Right cardiac atrium (tissue), 5 donors: ENCODE measurements at places on chromosomes 7 and 10. TPM values are rescaled to one million over a fixed set of nuclear protein-coding genes. Genes with fewer than 3 reads are reported as not detected.

DNA sequence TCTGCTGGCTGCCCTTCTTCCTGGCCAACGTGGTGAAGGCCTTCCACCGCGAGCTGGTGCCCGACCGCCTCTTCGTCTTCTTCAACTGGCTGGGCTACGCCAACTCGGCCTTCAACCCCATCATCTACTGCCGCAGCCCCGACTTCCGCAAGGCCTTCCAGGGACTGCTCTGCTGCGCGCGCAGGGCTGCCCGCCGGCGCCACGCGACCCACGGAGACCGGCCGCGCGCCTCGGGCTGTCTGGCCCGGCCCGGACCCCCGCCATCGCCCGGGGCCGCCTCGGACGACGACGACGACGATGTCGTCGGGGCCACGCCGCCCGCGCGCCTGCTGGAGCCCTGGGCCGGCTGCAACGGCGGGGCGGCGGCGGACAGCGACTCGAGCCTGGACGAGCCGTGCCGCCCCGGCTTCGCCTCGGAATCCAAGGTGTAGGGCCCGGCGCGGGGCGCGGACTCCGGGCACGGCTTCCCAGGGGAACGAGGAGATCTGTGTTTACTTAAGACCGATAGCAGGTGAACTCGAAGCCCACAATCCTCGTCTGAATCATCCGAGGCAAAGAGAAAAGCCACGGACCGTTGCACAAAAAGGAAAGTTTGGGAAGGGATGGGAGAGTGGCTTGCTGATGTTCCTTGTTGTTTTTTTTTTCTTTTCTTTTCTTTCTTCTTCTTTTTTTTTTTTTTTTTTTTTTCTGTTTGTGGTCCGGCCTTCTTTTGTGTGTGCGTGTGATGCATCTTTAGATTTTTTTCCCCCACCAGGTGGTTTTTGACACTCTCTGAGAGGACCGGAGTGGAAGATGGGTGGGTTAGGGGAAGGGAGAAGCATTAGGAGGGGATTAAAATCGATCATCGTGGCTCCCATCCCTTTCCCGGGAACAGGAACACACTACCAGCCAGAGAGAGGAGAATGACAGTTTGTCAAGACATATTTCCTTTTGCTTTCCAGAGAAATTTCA, 1.7 kb downstream of the ADRB1 start:
- DNase-seq = peak; percentile 79

- no peak for DNase-seq
Observed at GRCh38 chr10:31782701-31783100, 145.9 kb downstream of the ARHGAP12 start.

DNA sequence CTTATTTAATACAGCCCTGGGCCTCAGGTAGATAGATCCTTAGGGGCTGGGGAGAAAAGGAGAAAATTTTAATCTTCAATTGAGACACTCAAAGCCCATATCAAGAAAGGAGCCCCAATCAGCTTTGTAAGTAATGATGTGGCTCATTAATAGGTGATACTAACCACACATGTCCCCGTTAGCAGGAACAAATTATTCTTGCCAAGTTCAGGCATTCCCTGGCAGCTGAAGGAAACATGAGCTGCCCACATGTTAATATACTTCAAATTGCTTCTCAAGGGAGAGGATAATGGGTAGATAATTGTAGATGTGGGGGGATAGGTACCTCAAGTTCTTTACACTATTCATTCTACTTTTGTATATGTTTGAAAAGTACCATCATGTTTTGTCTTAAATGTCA, 14.5 kb downstream of the IFIT5 start:
- no peak for DNase-seq

GRCh38 chr10:126073606-126074005, 177.2 kb downstream of the FANK1 start:
- no peak for DNase-seq

DNA sequence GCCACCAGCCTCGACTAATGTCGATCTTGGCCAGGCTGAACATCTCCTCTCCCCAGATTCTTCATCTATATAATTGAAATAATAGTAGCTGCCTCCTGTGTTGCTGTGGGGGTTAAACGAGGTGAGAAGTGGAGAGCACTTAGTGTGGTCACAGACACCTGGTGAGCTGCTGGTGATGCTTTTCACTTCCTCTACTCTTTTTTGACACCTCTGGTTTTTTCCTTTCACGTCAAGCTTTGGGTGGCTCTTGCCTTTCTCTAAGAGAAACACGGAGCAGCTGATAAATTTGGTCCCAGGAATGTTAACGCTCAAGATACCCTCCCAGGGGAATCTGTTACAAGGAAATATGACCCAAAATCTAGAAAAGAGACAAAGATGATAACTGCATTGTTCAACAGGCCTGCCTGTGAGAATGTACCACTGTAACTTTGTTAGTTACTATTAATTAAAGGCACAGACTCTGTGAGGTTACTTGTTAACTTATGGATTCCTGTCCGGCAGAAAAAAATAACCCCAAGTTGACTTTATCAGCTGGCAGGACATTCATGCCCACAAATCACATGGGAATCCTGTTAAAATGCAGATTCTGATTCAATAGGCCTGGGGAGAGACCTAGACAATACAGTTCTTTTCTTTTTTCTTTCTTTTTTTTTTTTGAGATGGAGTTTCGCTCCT, 9.5 kb upstream of the NPFFR1 start:
- DNase-seq = no peak

DNA sequence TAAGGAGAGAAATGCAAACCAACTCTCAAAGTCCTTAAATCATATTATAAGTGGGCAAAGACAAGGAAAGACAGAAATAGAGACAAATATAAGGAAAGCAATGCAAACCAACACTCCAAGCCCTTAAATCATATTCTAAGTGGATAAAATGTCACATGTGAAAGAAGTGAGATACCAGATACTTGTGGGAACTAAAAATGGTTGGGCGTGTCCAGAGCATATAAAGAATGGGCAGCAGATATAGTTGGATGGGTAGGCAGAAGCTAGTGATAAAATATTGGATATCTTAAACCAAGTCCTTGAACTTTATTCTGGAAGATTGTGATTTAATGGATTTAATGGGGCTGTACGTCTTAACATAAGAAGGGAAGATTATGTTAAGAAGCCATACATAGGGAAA, 1065.2 kb upstream of the C7orf33 start:
- no peak for DNase-seq

DNA sequence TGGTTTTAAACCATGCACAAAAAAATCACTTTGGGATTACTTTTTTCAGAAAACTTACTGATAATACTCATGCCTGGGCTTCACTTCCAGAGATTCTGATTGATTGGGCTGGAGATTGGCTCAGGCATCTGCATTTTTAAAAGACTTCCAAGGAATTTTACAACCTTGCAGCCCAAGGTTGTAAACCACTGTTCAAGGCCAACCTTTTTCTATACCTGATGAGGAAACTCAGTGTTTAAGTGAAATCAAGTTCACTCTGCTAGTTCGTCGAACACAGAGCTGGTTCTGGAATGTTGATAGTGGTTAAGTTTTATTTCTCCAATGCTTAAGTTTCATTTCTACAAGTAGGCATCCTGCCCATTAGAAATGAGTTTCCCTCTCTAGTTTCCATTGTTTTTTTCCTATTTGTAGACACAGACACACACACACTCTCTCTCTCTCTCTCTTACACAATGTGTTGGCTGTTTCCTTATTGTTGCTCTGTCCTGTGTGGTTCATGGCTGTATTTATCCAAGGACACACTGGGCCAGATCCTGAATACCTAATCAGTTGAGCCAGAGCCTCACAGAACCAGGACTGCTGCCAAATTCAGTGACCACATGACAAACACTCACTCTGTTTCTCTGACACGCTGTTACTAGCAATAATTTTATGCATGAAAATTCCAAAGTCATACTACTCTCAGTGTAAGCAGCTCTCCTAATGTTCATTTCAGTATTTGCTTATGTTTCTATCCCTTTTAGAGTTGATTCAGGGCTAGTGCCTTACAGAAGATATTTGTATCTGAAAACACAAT, 3.7 kb upstream of the IFIT1B start:
- peak; percentile 83 for DNase-seq

- no peak for DNase-seq
Observed at GRCh38 chr7:120805636-120806388, 52.1 kb downstream of the TSPAN12 start.

- peak; percentile 79 for DNase-seq
Observed at GRCh38 chr7:29806995-29807841, 910 bp downstream of the WIPF3 start.

DNA sequence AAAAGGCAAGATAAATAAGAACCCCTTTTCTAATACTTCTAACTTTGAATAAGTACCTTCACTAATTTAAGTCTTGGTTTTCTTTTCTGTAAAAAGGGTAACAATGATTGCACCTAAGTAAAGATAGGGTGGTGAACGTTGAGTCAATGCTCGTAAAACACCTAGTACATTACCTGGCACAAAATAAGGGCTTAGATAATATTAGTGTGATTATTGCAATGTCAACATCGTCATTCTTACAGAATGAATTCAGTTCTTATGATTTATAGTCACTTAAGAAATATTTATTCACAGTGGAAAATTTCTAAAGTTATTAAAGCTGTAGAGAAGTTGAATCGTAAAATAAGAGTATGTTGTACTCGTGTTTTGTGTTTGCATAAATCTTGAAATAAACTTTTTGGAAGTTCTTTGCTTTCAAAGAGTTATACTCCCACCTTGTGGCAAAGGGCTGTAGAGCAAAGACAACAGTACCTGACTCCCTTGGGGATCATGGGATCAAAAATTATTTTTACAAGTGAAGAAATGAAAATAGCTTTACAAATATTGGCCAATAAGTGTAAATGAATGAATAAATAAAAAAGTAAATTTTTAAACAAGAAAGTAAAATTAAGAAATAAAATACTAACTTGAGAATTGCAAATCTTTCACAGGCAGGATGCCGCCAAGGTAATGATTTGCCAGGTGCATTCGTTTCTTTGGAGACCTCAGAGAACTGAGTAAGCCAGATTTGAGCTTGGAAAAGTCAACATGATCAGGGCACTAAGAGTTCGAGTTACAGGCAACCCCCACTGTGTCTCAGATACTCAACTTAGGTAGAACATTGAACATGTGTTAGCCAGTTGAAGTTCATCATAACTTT, 285.8 kb upstream of the CACNA2D1 start:
- DNase-seq = no peak

GRCh38 chr10:75203724-75204123, 6.9 kb upstream of the VDAC2 start:
- no peak for DNase-seq

DNA sequence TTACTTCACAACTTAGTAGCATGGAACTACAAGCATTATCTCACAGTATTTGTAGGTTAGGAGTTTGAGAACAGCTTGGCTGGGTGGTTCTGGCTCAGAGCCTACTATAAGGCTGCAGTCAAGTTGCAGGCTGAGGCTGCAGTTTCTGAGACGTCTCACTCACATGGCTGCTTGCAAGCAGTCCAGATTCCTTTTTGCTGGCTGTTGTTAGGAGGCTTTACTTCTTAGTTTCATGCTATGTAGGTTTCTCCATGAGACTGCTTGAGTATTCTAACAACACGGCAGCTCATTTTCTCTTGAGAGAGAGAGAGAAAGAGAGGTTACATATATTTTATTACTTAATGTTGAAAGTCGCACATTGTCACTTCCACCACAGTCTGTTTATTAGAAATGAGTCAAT, 1073.9 kb downstream of the NXPH1 start:
- no peak for DNase-seq

DNA sequence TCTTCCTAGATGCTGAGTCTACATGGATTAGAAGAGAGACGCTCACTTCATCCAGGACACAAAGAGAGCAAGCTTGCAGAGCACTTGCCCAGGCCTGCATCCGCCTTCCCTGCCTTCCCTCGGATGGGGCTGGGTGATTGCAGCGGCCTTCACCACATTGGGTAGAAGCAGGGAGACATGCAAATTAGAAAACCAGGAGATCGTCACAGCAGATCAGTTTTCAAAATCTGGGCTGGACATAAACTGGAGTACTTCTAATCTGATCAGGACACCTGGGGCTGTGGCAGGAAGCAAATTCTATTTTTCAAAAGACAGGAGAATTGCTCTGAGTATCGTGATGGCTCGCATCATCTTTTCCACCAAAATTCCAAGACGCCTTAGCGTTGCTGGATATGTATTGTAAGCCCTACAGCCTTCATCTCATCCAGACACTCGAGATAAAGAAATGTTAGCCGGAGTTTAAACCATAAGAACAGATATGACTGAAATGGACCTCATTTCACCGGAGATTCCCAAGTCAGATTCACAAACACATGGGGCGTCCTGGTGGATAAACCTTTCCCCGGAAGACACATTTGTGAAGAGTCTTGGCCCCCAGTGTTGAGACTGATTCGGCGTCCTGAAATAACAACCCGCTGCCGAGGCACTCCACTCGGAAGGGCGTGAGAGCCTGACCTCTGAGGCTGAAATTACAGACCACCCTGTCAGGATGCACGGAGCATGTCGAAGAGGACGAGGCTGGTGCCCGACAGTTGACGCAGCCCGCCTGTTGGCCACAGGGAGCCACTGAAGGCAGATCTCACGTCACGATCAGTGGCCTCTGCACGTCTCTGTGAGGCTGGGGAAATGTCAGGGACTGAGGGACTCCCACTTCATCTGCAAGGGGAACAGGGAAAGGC, 91.2 kb upstream of the PARD3 start:
- DNase-seq = no peak

DNA sequence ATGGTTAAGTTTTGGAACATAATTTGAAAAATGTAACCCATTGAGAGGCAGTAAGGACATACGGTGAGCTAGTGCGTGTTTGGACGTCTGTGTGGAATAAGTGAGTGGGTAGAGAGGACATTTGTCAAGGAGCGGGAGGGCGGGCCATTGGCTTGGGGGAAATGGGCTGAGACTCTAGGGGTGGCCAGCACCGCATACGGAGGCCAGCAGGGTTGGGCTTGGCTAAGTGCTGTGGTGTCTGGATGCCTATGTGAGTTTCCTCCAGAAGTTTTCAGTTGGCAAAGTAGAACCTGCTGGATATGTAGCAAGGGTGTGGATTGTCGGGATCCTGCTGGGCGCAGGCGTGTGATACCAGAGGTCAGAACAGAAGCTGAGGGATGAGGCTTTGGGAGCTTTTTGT, 103.0 kb downstream of the TCF7L2 start:
- peak; percentile 79 for DNase-seq

DNA sequence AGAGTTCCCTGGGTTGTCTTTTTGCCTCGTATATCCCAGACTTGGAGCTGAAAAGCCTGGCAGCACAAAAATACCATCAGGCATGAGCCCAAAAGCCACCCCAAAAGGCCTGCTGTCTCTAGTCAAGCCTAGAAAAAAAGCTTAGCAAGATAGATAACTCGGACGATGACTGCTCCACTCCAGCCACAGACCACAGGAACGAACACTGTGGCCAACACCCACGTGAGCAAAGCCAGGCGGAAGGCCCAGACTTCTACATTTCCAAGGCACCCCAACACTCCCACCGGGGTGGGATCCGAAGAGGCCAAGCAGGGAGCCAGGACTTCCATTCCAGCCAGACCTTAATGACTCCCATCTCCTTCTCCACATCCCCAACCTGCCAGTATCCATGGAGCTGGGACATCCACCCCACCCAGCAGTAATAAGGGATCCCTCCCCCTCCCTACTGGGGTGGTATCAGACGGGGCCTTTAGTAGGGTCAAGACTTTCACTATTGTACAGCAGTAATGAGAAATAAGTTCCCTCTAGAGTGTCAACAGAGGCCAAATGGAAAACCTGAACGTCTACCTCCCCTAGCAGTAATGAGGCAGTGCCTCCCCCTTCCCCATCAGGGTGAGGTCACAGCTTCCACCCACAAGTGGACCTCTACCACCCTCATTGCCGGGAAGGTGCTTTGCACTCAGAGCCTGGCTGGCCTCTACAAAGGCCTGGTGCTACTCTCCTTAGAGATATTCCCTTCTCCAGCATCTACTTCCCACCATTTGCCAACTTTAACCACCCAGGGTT, 23.0 kb downstream of the PRLHR start:
- DNase-seq = peak; percentile 59

Gene HGF
- polyA plus RNA-seq = 1.4 TPM

Gene TMEM176A
- polyA plus RNA-seq = 51.6 TPM

Gene C7orf57
- polyA plus RNA-seq = not detected

Gene GPR26
- polyA plus RNA-seq = not detected

Gene TRIM50
- 0.07 TPM for polyA plus RNA-seq

Gene IFIT1B
- not detected for polyA plus RNA-seq
